IMR-90 (cell line): ENCODE measurements at places on chromosomes 16 and 17. TPM values are rescaled to one million over a fixed set of nuclear protein-coding genes. Genes with fewer than 3 reads are reported as not detected.

DNA sequence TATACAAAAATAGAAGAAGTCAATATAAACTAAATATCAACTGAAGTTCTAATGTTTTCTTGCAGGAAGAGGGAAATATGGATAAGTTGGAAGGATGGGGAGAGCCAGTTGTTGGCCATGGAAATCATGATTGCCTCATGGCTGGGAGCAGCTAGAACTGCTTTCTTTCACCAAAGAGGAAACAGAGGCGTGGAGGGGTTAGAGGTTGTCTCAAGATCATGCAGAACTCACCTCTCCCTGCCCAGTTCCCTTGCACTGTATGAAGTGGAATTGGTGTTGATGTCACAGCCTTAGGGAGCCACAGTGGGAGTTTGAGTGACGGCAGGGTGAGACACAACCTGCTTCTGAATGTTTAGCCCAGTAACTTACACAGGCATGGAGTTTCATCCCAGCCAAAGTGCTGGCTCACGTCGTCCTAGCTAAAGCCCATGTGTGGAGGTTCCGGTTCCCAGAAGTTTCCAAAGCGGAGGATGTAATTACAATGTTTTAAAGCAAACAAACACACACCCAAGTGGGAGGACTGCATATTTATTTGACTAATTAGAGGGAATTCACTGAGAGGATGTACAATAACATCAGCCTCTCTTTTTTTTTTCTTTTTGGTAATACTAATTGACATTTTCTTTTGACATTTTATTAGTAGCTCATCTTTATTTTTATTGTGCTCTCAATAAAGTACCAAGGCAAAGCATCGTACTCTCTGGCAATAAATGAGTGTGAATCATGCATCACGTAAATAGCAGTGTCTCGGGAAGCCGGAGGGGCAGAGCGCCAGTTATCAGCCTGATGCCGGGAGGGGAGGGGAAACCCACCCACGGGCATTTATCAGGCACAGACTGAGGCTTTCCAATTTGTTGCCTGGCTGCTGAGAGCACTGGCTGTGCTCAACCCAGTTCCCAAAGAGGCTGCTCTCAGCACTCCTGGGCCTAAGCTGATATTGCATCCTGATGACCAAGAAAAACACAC lies 118.7 kb upstream of the CDH5 start:
- DNase-seq, result peak; percentile 77

- DNase-seq, result no peak
Measured at GRCh38 chr16:1536601-1537000, 3.1 kb downstream of the TMEM204 start.

- DNase-seq, result peak; percentile 47
Measured at GRCh38 chr17:74744714-74745547, 3.5 kb upstream of the NHERF1 start.

DNA sequence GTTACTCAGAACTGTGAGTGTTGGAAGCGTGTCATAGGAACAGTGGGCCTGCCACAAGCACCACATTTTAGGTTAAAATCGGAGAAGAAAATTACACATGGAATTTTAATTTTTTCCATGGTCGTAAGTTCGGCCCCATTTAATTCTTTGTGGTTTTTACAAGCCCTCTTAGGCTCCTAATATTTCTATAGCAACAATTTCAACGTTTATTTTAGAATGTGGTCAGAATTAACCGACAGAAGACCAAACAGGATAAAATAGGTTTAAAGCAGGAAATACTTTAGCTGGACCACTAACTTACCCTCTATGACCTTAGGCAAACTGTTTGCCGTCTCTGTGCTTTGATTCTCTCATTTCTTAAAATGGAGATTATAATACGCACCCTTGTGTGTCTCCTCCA lies 69.9 kb downstream of the FTO start:
- DNase-seq, result no peak

GRCh38 chr16:4410335-4411075 lies 5.9 kb downstream of the CORO7 start:
- peak; percentile 98 for DNase-seq

GRCh38 chr17:76390003-76390421 lies 5.6 kb downstream of the SPHK1 start:
- peak; percentile 28 for DNase-seq

- peak; percentile 79 for DNase-seq
Measured at GRCh38 chr17:75979705-75980187, 706 bp downstream of the TEN1 start.

DNA sequence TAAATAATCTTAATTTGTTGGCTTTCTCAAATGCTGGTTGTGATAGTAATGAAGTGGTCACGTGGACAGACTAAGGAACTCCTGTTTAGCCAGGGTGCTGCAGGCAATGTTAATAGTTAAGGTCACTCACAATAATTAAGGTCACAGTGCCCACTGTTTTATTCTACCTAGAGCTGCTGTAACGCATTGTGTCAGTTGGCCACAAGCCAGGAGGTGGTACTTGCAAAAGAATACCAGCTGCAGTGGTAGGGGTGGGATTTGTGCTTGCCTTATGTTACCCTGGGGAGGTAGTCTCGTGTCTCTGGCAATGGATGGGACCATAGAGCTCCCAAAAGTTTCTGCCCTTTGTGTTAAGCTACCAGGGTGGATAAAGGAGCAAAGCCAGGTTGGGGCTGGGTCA lies 969.1 kb upstream of the CDH8 start:
- no peak for DNase-seq

Gene TMEM114
- polyA plus RNA-seq, result not detected in 2 replicates

Gene CCL16
- not detected in 2 replicates for polyA plus RNA-seq

Gene NPIPA7
- polyA plus RNA-seq, result 11.9 and 13.2 TPM in 2 replicates

Gene SLFN5
- 10.3 and 13.0 TPM in 2 replicates for polyA plus RNA-seq
